ENCODE measurements at places on chromosomes 12 and 14. TPM values are rescaled to one million over a fixed set of nuclear protein-coding genes. Genes with fewer than 3 reads are reported as not detected.

The KRT81 gene
- total RNA-seq: 0.22 TPM

The NYNRIN gene
- 47.5 TPM for total RNA-seq

The SLC7A8 gene
- 36.9 TPM for total RNA-seq

The GPR162 gene
- total RNA-seq: 35.4 TPM

The GNPNAT1 gene
- 18.7 TPM for total RNA-seq

The LIMA1 gene
- total RNA-seq: 66.3 TPM

The WSB2 gene
- total RNA-seq: 73.3 TPM

Data from camera-type eye (tissue), 1 donor.